ENCODE measurements at places on chromosomes 7 and 10.
A peak's percentile ranks its signal among the peaks of the same experiment; 100 is the strongest.

GRCh38 chr10:47409866-47410256, 25.8 kb upstream of the ZNF488 start:
- DNase-seq = no peak

GRCh38 chr10:119346095-119346832, 138.9 kb downstream of the GRK5 start:
- DNase-seq = no peak

DNA sequence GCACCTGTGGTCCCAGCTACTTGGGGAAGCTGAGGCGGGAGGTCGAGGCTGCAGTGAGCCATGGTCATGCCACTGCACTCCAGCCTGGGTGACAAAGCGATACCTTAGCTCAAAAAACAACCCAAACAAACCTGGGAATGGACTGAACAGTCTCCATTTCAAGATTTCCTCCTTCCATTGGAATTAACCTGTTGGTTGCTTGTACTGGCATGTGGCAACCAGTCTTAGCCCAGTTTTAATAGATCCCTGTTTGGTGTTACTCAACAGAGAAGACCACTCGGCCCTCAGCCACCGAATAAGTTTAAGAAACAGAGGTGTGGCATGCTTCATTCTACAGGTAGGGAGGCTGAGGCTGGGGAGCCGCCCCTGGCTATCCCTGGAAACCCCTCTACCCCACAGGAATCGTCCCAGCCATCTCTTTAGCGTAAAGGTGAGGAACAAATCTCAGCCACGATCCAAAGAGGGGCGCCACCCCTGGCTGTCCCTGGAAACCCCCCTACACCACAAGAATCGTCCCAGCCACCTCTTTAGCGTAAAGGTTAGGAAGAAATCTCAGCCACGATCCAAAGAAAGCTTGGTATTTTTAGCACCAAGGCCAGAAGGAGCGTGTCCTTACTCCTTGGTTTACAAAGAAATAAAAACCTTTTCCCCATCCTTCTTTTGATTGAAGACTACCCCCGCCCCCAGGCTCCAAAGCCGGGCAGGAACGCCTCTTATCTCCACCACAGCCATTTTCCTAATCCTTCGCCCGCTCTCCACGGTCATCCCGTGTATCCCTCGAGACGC, 861 bp upstream of the TSPAN14 start:
- DNase-seq = no peak

GRCh38 chr10:63255316-63255715, 122.2 kb downstream of the NRBF2 start:
- no peak for DNase-seq

GRCh38 chr10:17418249-17418648, 36.1 kb downstream of the ST8SIA6 start:
- DNase-seq = peak; percentile 21

- DNase-seq = peak; percentile 72
Observed at GRCh38 chr7:127943541-127944521, 87.4 kb downstream of the LRRC4 start.

DNA sequence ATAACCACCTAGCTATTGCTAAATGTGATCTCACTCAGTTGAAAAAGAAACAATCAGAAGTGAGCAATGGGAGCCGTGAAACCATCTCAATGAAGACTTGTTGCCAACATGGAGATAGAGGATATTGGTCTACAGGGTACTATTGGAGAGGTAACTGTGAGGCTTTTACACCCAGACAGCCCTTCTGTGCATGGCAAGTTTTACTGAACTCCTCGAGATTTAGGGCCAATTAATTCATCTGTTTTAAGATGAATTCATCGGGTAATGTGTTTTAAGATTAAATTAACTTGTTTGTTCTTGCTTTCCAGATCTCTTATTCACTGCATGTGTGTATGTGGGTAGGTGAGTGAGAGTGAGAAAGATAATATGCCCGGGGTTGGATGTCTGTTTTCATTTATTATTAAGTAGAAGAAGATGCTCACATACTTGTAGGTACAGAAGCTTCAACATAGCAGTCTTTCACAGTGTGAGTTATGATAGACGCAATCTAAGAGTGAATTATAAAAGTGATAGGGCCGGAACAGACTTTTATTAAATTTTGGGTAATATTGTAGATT, 323.8 kb downstream of the EXOC4 start:
- no peak for DNase-seq

DNA sequence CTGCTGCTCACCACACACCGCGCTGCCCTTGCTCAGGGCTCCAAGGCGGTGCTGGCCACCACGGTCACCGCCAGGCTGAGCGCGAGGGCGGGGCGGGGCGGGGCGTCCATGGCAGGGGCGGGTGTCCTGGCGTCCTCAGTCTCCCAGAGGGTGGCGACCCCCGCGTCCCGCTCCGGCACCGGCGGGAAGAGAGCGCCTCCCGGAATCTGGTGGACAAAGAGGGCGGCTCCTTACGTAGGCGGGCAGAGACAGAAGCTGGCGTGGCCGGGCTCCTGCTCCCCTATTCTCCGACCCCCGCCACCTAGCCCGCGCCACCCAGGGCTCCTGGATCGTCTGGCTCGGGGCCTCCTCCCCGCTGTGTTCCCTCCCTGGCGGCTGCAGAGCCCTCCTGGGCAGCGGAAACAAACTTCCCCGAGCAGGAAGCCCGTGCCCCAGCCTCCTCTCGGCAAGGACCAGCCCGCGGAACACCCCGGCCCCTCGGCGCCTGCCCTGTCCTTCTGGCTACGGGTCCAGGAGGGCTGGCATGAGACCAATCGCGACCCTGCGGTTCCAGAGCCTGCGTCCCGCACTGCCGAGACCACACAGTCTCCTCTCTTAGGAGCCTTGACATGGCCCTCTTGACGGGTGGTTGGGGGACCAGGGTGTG, 133.8 kb upstream of the ZNF92 start:
- peak; percentile 4 for DNase-seq

DNA sequence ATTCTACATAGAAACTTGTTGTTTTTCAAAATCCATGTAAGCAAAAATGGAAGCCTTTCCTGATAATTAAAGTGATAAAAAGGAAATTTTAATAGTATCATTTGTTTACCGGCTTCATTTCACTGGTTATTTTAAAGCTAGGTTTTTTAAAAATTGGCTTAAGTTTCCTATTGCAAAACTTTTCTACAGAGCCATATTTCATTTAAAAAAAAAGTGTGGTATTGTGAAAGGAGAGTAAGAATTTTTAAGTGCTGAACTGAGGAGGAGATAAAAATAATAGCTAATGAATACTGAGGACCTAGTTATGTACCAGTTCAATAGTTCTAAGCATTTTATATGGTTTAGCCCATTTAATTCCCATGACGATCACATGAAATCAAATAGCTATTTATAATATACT, 172.2 kb upstream of the COL1A2 start:
- DNase-seq = peak; percentile 54

DNA sequence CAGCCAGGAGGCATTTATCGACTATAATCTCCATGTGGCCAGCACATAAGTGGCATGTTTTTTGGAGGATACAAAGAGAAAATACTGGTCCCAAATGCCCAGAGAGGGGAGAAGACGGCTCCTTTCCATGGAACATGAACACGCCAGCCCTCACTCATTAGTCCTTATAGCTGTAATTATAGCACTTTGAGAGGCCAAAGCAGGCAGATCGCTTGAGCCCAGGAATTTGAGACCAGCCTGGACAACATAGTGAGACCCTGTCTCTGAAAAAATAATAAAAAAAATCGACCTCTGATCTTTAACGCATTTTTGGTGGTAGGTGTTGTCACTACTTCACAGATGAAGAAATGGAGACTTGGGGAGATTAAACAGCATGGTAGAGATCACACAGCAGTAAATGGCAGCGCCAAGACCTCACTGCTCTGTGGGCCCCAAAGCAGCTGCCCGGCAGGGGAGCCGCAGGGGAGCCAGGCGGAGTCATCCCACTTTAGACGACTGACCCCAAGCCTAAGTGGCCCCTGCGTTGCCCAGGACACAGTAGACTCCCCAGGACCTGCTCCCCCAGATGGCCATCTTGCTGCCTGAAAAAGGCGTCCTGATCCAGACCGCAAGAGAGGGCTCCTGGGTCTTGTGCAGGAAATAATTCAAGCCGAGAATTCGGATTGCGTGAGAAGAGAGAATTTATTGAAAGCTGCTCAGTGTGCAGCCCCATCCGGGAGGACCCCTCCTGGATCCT, 21.2 kb upstream of the PRKAG2 start:
- no peak for DNase-seq

GRCh38 chr7:101768280-101768679, 49.1 kb upstream of the CUX1 start:
- no peak for DNase-seq
